IPS-NIHi11 (cell line): ENCODE measurements at places on chromosomes 2 and 18.

- no peak for DNase-seq
These were observed 137.3 kb upstream of the FSHR start for GRCh38 chr2:49291619-49292018.

DNA sequence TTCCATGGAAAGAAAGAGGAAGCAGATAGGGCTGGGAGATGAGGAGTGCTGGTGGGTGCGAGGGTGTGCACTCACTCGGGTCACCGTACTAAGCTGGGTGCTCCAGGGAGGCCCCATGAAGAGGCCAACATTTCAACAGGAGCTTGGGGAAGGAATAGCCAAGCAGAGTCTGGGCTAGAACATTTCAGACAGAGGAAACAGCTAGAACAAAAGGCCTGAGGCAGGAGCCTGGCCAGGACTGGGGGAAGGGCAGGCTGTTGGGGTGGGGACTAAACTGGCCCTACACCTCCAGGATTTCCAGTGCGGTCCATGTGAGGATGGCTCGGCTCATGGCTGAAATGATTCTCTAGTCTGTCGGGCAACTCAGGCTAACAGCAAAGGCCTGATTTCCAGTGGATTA, 90.8 kb downstream of the ZFP36L2 start:
- DNase-seq: no peak

GRCh38 chr2:120577721-120578295, 157.9 kb upstream of the GLI2 start:
- no peak for DNase-seq

DNA sequence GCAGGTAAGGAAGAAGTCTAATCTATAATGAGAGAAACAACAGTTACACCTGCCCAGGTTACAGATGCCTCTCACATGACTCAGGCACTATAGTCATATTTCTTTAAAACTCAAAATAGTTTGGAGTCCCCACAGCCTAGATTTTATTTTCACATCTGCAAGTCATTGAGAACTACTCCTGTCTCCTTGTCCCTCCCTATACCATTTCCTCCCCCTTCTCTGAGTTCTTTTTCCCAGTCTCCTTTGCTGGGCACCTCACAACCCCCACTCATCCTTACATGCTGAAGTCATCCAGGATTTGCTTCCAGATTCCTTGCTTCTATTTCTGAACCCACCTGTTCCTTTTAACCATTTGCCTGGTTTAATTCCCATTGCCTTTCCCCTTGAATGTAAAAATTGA, 73.1 kb upstream of the KCNE4 start:
- no peak for DNase-seq

DNA sequence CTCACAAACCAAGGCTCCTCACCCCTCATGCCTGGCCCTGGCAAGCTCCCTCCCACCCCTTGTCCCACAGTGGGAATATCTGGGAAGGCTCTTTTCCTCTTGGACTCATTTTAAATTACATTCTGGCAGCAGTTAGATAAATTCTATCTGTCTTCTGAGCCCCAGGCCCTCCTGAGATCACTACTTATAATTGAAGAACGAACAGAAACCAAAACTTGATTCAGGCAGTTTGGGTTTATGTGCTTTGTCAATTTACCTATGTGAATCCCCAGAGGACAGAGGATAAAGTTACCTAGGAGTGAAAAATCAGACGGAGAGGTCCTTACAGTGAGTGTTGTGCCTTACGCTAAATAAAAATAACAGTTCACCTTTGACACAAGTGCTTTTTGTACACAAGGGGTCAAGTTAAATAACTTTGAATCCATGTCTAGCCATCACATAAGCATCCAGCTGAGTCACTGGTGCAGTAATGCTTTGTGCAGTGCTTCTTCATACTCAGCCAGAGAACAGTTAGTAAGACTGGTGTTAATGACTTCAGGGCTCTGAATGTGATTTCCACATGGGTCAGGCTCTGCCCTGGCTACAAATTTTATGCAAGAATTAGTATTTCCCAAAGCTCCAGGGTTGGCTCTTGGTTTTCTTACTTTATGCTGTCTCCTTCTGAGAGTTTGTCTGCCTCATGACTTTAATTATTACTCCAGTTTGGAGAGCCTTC, 329.3 kb downstream of the INSIG2 start:
- DNase-seq: no peak

GRCh38 chr2:237682856-237683670, 55.7 kb downstream of the LRRFIP1 start:
- DNase-seq: peak; percentile 55

- DNase-seq: no peak
These were observed 7.0 kb downstream of the ASTL start for GRCh38 chr2:96131152-96131812.

DNA sequence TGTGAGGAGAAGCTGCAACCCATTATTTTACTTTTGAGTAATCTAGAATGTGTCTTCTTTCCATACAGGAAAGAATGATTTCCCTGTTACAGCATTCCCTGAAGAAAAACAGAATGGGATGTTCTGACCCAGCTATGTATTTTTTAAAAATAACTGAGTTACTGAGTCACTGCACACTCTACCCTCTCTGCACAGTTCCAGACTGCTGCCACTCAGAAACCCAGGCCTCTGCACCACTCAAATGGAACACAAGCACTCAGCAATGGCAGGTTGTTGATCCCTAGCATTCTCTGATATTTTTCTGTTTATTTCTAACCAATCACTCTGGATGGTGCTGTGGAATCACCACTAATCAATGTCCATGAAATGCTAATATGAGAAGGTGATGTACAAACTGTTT, 1300.0 kb upstream of the FAM98A start:
- no peak for DNase-seq

- no peak for DNase-seq
These were observed 91.7 kb downstream of the ACTR3 start for GRCh38 chr2:113981404-113982134.

- DNase-seq: no peak
These were observed 108.3 kb upstream of the LTBP1 start for GRCh38 chr2:32838418-32838817.

- DNase-seq: no peak
These were observed 813.7 kb downstream of the ERBB4 start for GRCh38 chr2:211724933-211725332.

GRCh38 chr2:200788121-200788718, 23.5 kb upstream of the BZW1 start:
- no peak for DNase-seq

DNA sequence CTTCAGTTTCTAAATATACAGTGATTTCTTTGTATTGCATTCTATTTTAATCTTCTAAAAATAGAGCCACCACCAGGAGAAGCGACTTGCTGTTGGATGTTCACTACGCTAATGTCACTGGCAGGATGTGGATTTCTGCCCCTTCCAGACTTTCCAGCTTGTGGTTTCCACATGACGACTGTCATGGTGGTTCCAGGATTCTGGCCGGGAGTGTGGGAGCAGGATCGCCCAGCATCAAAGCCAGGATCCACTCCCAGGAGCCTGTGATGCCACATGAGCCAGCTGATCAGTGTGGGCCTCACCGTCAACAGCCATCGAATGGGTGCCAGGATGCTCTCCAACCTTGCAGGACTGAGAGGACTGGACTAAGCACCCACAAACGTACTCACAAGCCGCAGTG, 148.8 kb downstream of the HDAC4 start:
- no peak for DNase-seq
